ENCODE measurements at places on chromosomes 12 and 14. TPM values are rescaled to one million over a fixed set of nuclear protein-coding genes. Genes with fewer than 3 reads are reported as not detected.

DNA sequence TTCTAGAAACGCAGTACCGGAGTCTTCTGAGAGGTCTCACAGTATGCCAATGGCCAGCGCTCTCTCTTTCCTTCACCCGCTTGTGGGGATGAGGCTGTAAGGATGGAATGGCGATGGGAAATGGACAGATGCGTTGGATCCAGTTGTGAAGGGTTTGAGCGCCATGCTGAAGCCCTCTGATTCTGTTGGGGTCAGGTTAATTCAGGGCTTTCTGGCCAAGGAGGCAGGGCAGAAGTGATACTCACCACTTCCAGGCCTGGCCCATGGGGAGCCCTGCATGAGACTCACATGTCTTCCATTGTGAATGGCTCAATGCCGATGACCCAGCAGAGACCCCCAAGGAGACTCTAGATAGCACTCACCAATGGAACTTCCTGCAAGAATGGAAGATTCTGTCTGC, 114.3 kb downstream of the BCL11B start:
- no peaks in the 10 kb centered on the region for H3K36me3 ChIP-seq
- H3K4me1 ChIP-seq: peaks cover 6% of the 10 kb centered on the region
- no peak overlapping the region for H3K4me3 ChIP-seq
- no peaks in the 10 kb centered on the region for H3K27me3 ChIP-seq
- no peak overlapping the region for H3K27ac ChIP-seq

- no peak overlapping the region for H3K4me3 ChIP-seq
- H3K27me3 ChIP-seq: no peaks in the 10 kb centered on the region
- H3K4me1 ChIP-seq: no peaks in the 10 kb centered on the region
These were observed 48.5 kb downstream of the SAV1 start for GRCh38 chr14:50619569-50620141.

GRCh38 chr14:74457565-74457895, 31.5 kb upstream of the SYNDIG1L start:
- H3K36me3 ChIP-seq: no peaks in the 10 kb centered on the region
- DNase-seq: no peak
- no peak overlapping the region for H3K4me3 ChIP-seq

DNA sequence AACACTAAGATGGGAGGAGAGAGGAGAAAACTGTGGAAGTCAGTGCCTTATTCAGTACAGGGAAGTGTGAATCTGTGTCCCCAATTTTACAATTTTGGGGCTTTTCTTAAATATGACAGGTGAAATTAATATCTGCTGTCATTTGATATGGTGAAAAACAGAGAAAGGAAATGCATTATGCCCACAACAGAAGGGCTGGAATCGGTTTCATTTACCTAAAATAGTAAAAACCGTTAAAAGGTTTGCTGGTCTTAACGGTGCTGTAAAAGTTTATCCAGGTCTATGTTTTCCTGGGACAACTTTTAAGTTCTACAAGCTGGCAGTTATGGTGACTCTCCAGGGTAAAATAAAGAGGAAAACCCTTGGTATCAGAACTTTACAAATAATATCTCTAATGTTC, 310.8 kb downstream of the FUT8 start:
- no peaks in the 10 kb centered on the region for H3K27me3 ChIP-seq
- no peak for DNase-seq
- H3K36me3 ChIP-seq: no peaks in the 10 kb centered on the region

GRCh38 chr12:6754411-6754810, 1.5 kb upstream of the MLF2 start:
- H3K4me1 ChIP-seq: peaks cover 24% of the 10 kb centered on the region
- H3K4me3 ChIP-seq: no peak overlapping the region
- no peak for DNase-seq

DNA sequence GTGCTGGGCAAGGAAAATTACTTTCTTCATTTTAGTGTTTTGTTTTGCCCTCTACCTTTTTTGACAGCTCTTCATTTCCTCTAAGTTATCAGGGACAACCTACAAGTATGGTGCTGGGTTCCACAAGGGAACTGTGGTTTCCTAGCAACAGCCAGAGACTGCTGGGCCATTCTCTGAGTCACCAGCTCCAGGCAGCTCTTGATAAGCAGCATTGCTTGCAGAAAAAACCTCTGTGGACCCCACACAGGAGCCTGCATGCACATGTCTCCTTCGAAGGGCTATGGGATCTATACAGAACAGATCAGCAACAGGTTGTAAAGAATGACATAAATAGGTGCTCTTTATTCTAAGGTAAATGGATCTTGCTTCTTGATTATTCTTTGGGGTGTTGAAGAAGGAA, 81.0 kb upstream of the CCDC196 start:
- H3K4me1 ChIP-seq: no peaks in the 10 kb centered on the region
- DNase-seq: peak; percentile 37
- H3K36me3 ChIP-seq: no peaks in the 10 kb centered on the region
- no peak overlapping the region for H3K4me3 ChIP-seq

MIP gene
- not detected for total RNA-seq

TCL1B gene
- not detected for total RNA-seq

TEX22 gene
- total RNA-seq: under 0.01 TPM

ZNF268 gene
- total RNA-seq: 37.2 TPM

TRHDE gene
- total RNA-seq: 0.33 TPM

OR11H12 gene
- total RNA-seq: not detected

NDRG2 gene
- total RNA-seq: 201 TPM

TMTC1 gene
- total RNA-seq: 177 TPM

Measured in esophagus muscularis mucosa (tissue), 4 donors.